ENCODE measurements at places on chromosomes 11 and 22.

DNA sequence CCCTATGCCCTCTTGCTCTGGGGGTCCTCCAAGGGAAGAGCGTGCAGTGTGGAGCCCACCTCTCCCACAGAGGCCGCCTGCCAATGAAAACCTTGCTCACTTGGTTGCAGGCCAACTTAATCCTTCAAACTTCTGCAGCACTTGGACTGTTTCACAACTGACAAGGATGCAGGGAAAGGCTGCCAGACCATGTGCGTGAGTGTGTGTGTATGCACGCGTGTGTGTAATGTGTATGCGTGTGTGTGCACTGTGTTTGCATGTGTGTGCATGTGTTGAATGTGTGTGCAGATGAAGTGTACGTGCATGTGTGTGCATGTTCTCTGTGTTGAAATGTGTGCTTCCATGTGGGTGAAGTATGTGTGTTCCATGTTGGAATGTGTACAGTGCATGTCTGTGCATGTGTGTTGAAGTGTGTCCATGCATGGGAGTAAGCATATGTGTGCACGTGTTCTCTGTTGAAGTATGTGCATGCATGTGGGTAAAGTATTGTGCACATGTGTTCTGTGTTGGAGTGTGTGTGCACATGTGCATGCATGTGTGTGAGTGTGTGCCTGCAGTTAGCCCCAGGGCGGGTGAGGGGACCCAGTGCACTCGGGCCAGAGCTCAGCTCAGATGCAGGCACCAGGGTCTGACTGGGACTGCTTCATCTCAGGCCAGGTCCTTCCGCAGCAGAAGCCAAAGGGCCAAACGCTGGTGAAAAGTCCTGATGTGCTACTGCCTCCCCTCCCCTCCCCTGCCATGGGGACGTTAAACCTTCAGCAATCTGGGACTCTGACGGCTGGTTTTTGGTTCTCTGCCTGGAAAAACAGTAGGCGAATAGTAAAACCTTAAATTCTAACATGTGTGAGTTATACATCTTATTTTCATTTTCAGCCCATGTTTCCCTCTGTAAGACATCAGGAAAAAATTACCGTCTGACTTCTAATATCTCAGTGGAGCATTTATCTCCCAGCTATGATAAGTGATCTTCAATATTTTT is 72.0 kb downstream of the FLI1 start:
- no peak for DNase-seq

DNA sequence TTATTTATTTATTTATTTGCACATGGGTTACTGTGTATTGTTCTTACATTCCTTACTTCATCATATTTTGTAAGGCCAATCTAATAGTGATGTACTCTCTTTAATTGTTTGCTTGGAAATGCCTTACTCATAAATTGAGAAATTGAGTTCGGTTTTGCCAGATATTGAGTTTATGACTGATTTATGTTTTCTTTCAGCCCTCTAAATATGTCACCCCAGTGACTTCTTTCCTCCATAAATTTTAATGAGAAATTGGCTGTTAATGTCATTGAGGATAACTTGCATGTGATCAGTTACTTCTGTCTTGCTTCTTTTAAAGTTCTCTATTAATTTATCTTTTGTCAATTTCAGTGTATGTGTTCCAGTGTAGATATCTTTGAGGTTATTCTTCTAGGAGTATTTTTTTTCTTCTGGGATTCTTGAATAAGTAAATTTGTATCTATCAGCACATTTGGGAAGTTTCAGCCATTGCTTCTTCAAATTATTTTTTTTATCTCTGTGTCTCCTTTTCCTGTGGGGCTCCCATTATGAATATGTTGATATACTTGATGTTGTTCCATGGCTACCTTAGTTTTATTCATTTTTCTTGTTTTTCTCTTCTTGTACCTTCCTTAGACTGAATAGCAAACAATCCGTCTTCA is 47.8 kb downstream of the XKR3 start:
- DNase-seq, result no peak

DNA sequence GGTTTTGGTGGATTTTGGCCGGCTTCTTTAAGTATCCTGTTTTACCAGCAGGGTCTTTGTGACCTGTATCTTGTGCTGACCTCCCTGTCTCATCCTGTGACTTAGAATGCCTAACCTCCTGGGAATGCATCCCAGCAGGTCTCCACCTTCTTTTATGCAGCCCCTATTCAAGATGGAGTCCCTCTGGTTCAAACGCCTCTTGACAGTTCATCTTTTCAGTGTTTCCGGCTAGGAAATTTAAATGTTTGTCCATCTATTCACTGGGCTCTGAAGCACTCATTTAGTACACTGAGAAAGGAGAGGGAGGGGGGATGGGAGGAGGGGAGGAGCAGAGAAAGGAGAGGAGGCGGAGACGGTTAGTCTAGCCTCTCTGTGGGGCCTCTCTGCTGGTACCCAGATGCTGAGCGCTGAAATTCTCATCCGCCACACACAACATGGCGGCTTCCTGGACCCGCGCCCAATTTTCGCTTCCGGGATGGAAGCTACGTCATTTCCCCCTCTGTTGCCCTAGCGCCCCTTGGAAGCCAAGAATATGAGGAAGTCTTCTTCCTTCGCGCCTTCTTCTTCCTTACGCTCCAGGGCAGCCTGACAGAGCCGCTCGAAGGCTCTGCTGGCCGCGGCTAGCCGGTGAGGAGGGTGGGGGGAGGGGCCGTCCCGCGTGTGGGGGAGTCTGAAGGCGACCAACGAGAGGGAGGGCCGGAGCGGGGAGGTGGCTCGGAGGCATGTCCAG is 69.0 kb upstream of the SYT13 start:
- DNase-seq, result peak; percentile 90

- DNase-seq, result no peak
These were observed 116.0 kb upstream of the TOP3B start for GRCh38 chr22:22098457-22099193.

- peak; percentile 77 for DNase-seq
These were observed 36.2 kb downstream of the TBC1D22A start for GRCh38 chr22:46798366-46799350.

DNA sequence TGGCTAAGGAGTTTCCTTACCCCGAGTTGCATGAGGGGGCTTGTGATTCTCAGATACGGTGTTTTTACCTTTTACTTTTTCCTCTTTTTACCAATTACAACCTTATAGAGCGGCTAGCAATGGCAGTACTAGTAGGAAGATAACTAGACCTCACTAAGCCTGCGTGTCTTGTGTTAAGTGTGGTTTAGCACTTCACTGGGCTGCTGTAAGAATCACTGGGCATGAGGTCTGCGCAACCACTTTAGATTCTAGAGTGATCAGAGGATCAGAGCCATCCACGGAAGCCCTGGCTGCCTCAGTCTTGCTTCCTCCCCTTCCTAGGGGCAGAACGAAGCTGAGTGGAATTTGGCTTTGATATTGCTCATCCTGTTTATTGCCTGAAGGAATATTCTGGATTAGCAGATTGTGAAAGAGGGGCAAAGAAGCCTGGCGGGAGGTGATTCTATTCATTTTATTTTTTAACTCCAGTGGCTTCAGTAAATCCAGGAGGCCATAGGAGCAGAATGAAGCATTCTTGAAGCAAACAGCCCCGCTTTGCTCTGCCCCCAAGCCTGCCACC is 88.5 kb downstream of the GRAMD1B start:
- DNase-seq, result no peak

- no peak for DNase-seq
These were observed 14.5 kb downstream of the ADAMTS15 start for GRCh38 chr11:130462931-130463330.

- DNase-seq, result no peak
These were observed 53.5 kb downstream of the ENDOD1 start for GRCh38 chr11:95143106-95143681.

GRCh38 chr11:72218251-72218745 is 1.7 kb downstream of the FOLR2 start:
- DNase-seq, result no peak

- DNase-seq, result no peak
These were observed 100.8 kb downstream of the KIAA1671 start for GRCh38 chr22:25053153-25053805.

DNA sequence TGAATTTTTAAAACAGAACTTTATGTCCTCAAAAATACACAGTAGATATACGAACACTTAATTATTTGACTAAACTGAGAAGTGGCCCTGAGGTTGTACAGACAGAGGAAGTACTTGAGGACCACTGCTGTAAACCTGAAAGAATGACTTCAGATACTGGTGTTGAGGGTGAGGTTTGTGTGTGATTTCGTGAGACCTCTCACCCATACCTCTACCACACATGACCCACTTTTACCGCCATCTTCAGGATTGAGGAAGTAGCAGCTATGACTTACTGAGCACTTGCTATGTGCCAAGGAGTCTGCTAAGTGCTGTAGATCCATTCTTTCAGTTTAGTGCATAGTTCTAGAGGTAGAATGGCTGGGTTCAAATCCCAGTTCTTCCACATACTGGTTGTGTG is 21.9 kb downstream of the MMP13 start:
- DNase-seq, result peak; percentile 1

DNA sequence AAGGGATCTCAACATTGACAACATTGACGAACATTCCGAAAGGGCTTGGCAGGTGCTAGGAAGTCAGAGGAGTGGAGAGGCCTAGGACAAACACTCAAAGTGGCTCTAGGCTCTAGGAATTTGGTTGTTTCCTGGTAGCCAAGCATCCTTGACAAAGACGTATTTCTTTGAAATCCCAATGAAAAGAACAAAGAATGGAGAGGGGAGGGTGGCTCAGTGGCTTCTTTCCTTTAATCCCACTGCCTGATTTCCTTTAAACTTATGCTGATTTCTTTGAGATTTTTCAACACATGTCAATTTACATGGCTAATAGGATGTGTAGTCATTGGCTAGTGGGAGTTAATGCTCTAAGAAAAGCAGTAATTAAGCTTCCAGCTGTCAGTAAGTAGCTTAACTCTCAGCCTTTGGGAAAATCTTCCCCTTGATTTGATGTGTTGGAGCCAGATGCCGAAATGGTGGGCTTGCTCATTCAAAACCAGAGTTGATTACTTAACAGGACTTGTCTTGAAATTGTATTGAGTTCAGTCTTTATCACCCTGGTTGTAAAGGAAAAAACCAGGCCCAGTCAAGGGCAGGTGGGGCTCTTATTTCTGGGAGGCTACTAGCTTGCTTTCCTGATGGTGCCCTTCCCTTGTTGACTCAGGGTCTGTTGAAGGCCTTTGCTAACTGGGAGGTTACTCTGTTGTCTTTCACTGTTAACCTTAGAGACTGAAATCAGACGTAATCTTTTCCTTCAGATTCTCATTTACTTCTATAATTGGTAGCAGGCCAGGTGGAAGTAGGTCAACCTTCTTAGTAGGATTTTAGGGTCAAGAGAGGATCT is 44.6 kb upstream of the SORL1-AS1 start:
- DNase-seq, result no peak

DNA sequence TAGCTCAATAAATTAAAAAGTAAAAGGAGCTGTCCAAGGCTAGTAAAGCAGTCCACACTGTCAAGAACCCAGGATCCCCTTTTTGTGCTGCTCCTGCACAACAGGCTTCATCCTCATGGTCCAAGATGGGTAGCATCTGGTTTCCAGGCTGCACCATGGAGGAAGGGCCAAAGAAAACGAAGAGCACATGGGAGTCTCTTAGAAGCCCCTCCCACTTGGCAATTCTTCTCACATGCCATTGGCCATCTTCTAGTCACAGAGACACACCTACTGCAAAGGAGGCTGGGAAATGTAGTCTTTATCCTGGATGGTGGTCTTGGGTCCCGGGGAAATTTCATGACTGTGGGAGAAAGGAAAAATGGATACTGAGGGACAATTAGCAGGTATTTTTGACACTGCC is 37.8 kb downstream of the PRR5L start:
- DNase-seq, result peak; percentile 59
